ENCODE measurements at places on chromosomes 2 and 18. TPM values are rescaled to one million over a fixed set of nuclear protein-coding genes. Genes with fewer than 3 reads are reported as not detected.

Gene NBAS
- 53.8 TPM for polyA plus RNA-seq

Gene RGPD3
- polyA plus RNA-seq, result 0.07 TPM

Gene SERPINB4
- polyA plus RNA-seq, result not detected

Gene GRHL1
- polyA plus RNA-seq, result 0.64 TPM

Gene SCN2A
- 1.7 TPM for polyA plus RNA-seq

Gene SLC40A1
- 5.4 TPM for polyA plus RNA-seq

- no peak for DNase-seq
These were observed 126.8 kb downstream of the CDH20 start for GRCh38 chr18:61459896-61460648.

DNA sequence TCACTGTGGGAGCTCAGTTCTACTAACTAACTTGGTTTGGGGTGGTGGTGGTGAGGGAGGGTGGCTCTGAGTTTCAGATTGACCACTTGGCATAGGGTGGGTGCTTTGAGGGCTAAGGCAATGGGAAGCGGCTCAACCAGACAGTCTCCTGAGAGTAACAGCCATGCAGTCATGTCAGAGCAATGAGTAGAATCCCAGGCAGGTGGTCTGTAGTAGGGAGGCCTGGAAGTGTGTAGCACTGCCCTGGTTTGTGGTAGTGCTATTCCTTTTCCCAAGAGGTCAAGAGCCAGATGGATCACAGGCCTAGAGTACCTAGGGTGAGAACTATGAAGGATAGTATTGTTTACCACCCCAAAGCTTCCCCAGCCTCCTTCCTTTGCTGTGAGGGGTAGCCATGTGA, 18.7 kb upstream of the RAPH1 start:
- DNase-seq, result no peak

DNA sequence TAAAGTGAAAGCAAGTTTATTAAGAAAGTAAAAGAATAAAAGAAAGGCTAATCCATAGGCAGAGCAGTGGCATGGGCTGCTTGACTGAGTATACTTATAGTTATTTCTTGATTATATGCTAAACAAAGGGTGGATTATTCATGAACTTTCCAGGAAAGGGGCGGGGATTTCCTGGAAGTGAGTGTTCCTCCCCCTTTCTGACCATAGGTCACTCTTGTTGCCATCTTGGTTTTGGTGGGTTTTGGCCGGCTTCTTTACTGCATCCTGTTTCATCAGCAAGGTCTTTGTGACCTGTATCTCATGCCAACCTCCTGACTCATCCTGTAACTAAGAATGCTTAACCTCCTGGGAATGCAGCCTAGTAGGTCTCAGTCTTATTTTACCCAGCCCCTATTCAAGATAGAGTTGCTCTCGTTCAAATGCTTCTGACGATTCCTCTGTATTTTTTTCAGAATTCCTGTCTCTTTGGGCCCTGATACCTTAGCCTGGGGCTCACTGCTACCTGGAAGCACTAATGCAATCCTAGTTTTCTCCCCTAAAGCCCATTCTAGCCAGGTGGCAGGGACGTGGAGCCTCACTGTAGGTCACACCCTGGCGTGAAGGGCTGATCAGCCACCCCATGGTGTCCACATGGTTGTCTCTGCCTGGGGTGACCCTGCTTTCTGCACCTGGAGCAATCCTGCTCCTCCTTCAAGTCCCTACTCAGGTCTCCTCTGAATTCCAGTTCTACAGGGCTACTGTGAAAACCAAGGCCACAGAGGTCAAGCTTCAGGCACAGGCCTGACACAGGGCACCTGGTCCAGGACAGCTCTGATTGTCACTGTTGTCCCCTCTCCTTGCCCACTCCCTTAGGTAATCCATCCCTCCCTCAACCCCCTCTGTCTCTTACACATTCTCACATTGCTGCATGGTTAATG, 6.0 kb upstream of the SLC35F6 start:
- peak; percentile 98 for DNase-seq

DNA sequence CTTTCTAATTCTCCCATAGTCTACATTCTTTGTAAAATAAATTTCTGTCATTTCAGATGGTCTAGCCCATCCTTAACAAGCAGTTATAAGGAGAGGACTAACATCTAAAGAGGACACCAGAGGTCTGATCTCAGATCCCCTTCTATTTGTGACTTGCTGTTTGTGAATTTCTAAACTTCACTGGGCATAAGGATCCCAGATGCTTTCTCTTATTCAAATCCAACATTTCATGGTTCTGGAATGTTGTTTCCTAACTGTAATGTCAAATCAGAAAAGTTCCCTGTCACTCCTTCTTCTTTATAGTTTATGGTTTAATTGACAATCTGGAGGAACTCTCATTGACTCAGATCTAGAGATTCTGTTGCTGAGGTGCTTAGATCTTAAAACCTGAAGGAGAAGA, 430.2 kb downstream of the MEIS1 start:
- DNase-seq, result no peak

- no peak for DNase-seq
These were observed 374.1 kb downstream of the ARHGAP15 start for GRCh38 chr2:143503280-143503679.

- no peak for DNase-seq
These were observed 438.2 kb upstream of the MAP2 start for GRCh38 chr2:208985644-208986043.

Data from AG04450 (cell line).